Activated CD4-positive, CD25-positive, alpha-beta regulatory T cell treated with anti-CD3 and anti-CD28 coated beads, Interleukin-2, amount 50 U/mL, for 16 hours (primary cell): ENCODE measurements at places on chromosomes 3 and 15.

GRCh38 chr3:146148468-146148931, 12.5 kb downstream of the PLOD2 start:
- no peak for DNase-seq

DNA sequence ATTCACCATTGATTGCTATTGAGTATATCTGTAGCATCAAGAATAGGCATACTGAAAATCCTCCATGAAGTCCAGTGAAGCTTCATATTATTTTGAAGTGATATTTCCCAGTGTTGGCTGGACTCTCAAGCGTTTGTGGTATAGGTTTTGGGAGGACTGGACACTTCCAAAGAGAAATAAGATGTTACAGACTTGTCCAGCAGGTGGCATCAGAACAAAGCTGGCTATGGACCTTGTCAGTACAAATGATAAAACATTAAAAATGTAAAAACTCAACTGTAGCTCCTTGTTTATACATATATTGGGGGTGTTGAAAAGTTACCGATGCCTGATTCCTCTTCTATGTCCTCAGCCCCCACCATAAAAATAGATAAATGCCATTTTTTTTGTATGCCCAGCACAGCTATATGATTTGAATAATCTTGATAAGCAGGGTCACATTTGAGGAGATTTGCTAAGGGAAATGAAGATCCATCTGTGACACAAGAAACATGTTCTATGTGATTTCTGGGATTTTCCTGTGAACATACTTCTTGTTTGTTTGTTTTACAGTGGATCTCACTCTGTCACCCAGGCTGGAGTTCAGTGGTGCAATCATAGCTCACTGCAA, 54.5 kb upstream of the GOLGA6B start:
- DNase-seq = no peak

- DNase-seq = no peak
These were observed 15.8 kb upstream of the ARHGEF26 start for GRCh38 chr3:154105218-154105975.

DNA sequence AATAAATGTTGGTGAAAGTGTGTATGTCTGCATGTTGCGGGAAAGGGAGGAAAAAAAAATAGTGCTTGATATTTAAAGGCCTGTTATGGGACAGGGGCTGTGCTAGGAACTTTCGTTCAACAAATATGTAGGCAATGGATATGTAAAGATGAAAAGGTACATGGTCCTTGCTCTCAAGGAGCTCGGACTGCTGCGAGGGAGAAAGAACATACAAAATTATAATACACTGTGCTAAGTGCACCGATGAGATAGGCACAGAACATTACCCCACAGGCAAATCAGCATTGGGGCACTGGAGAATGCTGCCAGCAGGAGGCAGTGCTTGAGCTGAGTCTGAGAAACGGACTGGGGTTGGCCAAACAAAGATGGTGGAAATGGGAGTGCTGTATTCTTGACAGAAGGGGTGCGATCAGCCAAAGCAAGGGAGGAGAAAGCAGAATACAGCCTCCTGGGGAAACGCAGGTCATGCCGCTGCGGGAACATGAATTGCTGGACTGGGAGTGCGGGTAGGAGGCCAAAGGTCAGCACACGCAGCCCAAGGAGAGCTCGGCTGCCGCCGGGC, 649 bp downstream of the C15orf40 start:
- DNase-seq = peak; percentile 52

- no peak for DNase-seq
These were observed 383.7 kb downstream of the MFSD1 start for GRCh38 chr3:159185443-159186050.

- DNase-seq = no peak
These were observed 960 bp upstream of the KLF13 start for GRCh38 chr15:31325595-31326155.

DNA sequence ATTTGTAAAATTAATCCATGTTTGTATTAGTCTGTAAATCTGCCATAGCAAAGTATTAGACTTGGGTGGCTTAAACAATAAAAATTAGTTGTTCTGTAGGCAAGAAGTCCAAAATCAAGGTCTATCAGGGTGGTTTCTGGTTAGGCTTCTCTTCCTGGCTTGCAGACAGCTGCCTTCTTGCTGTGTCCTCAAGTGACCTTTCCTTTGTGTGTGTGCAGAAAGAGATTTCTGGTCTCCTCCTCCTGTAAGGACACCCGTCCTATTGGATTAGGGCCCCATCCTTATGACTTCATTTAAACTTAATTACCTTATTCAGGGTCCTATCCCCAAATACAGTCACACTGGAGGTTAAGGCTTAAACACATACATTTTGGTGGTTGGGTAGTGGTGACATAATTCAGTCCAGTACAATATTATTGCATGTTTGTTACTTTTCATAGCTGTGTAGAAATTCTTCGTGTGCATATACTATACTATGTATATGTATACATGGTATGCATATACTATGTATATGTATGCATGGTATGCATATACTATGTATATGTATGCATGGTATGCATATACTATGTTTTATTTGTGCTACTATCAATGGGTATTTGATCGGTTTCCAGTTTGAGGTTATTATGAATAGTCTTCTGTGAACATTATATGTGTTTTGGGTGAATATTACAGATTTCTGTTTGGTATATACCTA, 57.9 kb upstream of the RNU6-1 start:
- DNase-seq = no peak

GRCh38 chr15:56631765-56632164, 101.5 kb downstream of the ZNF280D start:
- no peak for DNase-seq

DNA sequence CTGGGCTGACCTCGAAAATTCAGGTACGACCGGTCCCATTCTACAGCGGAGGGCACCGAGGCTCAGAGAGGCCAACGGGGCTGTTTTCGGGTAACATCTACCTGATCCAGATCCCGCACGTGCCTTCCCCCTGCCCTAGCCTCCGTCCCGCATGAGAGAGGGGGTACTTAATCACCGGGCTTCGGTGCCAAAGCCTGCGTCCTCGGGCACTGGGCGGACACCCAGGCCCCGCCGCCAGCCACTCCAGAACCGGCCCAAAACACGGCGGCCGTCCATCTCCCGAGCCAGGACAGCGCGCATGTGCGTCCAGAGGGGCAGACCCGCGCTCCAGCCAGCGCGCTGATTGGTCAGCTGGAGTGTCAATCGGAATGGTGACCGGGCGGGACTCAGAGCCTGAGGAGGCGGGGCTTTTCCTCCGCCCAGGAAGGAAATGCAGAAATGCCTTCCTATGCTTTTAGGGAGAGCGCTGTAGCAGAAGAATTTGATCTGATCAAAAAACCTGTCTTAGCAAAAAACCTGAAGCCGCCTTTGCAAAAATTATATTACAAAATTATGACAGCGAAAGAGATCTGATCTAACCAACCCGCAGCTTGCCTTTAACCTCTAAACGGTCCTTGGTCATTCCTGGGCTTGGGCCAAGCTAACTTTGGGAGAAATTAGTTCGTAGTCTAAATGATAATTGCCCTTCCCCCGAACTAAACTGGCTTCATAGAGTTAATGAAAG, at the start of gene RPUSD3:
TSS of gene RPUSD3 (minus strand) at position 294 of the 724 bp plus-strand sequence. CDS start at position 276, 18 bp downstream.
- peak; percentile 92 for DNase-seq

GRCh38 chr3:190860521-190860920, 2.0 kb downstream of the GMNC start:
- DNase-seq = no peak

- DNase-seq = no peak
These were observed 4.4 kb upstream of the TPM1 start for GRCh38 chr15:63037976-63038720.

- DNase-seq = no peak
These were observed 66.6 kb downstream of the LMLN start for GRCh38 chr3:198026620-198027019.

DNA sequence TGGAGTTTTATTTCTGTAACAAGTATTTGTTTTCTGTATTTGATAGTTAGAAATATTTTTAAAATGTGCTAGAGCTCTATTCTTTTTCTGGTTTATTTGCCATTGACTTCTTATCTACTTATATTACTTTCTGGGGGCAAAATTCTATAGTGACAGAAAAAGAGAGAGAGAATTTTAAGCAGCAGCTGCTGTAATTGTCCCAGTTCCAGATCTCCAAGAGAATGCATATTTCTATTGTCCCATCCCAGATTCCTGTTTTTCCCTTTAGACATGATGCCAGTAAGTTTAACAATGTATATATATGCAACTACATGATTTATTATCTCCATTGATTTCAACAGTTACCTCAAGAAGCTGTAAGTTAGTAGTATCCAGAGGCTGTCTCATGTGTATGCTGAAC, 541.7 kb upstream of the ZNF385D start:
- DNase-seq = no peak

GRCh38 chr3:54999811-55000210, 72.0 kb upstream of the LRTM1 start:
- no peak for DNase-seq

- no peak for DNase-seq
These were observed 23.7 kb downstream of the RBM5 start for GRCh38 chr3:50112462-50112861.

- DNase-seq = no peak
These were observed 657.2 kb downstream of the FHIT start for GRCh38 chr3:60594025-60594424.

- no peak for DNase-seq
These were observed at the start of gene THRB for GRCh38 chr3:24494618-24495325. THRB (minus strand) TSS chr3:24494850.

- no peak for DNase-seq
These were observed 19.5 kb downstream of the BMF start for GRCh38 chr15:40088929-40089755.

DNA sequence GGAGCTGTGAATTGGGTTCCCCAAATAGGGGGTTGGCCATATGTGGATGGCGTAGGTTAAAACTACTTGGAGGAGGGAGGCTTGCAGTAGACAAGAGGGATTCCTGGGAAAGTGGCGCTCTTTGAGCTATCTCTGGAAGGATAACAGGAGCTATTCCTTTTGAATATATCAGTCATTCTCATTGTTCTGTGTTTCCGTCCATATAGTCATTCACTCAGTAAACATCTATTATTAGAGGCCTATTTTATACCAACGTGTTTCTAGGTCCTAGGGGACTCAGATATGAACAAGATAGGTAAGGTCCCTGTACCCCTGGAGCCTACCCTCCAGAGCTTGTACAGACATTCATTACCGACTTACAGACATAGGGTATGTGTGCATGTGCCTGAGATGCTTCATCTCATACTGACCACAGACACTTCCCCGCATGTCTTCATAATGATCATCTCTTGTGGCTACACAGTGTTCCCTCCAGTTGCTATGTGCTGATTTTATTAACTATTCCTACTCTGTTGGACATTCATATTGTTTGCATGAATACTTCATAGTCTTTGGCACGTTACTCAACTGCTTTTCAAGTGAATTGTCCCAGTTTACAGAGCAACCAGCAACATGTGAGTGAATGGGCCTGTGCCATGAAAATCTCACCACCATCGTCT, 55.8 kb upstream of the VILL start:
- DNase-seq = no peak

DNA sequence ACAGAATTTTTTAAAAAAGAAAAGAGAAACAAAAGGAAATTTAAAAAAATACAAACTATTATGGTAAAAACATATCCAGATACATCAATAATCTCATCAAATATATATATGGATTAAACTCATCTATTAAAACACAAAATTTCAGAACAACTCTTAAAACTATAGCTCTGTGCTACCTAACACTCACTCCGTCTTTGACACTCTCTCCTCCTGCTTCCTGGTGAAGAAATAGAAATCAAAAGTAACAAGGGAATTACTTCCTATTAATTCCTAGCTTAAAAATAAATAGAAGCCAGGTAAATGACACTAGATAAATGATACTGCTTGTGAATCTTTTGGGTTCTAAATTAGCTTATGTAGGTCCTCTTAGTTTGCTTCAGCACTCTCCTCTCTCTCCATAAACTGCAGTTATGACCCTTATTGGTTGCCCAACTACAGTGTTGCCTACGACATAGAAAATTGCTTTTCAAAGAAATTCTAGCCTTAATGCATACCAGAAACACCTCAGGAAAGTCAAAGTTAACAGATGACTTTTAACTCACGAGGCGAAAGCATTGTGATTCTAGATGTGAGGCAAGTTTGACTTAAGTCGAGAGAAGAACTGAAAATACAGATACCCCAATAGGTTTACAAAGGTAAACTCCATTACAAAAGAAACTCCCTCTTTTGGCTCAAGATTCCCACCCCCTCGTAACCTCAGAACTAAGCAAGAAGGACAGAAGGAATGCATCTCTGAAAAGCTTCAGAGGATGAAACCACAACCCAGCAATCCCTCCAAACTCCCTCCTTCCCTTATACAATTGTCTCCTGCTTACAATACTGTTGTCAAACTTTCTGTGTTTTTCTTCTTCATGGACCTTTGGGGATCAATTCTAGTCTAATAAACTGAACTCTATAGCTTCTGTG, 394.7 kb downstream of the FGF12 start:
- DNase-seq = no peak

DNA sequence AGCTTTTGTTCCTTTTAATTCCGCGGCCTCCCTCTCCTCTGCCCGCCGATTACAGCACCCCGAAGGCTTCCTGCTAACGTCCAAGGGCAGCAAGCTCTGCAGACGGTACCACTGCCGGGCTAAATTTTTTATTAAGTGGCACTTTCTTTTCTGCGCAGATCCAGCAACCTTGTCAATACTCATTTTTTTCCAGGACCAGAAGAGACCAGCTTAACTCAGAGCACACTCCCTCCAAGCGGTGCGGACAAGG, 542 bp upstream of the MEIS2 start:
- no peak for DNase-seq
